ENCODE measurements at places on chromosomes 6 and 20.

DNA sequence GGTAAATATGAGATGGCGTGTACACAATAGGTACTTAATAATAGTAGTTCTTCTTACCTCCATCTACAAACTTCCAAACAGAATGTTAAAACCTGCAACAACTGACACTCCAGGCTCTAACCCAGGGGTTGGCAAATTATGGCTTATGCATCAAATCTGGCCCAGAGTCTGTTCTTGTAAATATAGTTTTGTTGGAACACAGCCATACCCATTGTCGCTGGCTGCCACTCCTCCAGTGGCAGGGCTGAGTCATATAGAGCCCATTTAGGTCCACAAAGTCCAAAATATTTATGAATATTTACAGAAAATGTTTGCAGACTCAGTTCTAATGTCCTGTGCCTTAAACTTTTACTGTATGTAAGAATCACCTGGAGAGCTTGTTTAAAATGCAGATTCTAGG, 69.9 kb upstream of the BTBD3 start:
- no peaks in the 10 kb centered on the region for H3K36me3 ChIP-seq
- no peak overlapping the region for H3K4me3 ChIP-seq
- DNase-seq, result no peak
- H3K27ac ChIP-seq, result no peak overlapping the region
- no peaks in the 10 kb centered on the region for H3K27me3 ChIP-seq
- H3K4me1 ChIP-seq, result peaks cover 46% of the 10 kb centered on the region

GRCh38 chr6:4377603-4378002, 242.2 kb upstream of the ECI2 start:
- peaks cover 3% of the 10 kb centered on the region for H3K36me3 ChIP-seq
- H3K27me3 ChIP-seq, result peaks cover 11% of the 10 kb centered on the region
- H3K27ac ChIP-seq, result no peak overlapping the region
- DNase-seq, result no peak
- H3K4me3 ChIP-seq, result no peak overlapping the region

DNA sequence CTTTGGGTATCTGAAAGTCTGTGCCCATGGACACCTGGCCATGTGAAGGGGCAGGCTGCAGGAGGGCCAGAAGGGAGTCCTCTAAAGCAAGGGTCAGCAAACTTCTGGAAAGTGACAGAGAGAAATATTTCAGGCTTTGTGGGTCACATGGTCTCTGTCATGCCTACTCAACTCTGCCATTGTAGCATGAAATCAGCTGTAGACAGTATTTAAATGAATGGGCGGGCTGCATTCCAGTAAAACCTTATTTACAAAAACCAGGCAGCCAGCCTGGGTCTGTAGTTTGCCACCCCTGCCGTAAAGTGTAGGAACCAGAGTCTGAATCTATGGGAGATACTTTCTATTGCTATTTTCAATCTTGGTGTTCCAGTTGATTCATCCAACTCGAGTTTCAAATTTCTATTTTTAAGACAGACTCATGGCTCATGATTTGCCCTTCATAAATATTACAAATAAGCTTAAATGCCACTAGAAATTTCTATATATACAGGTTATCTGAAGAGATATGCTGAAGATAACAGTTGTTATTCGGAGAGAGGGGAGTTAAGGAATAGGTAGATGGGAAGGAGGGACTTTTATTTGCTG, 19.0 kb upstream of the ADGRF4 start:
- H3K4me3 ChIP-seq, result no peak overlapping the region
- H3K36me3 ChIP-seq, result no peaks in the 10 kb centered on the region
- no peak overlapping the region for H3K27ac ChIP-seq
- DNase-seq, result no peak

GRCh38 chr20:58851221-58851968, 693 bp upstream of the GNAS-AS1 start:
- peaks cover 6% of the 10 kb centered on the region for H3K36me3 ChIP-seq
- peaks cover 18% of the 10 kb centered on the region for H3K4me1 ChIP-seq
- H3K27ac ChIP-seq, result no peak overlapping the region
- peaks cover 64% of the 10 kb centered on the region for H3K27me3 ChIP-seq
- peak overlapping the region; percentile 95 for H3K4me3 ChIP-seq

Data from type B pancreatic cell (in vitro differentiated cells).